ENCODE measurements at places on chromosomes 6 and 20. TPM values are rescaled to one million over a fixed set of nuclear protein-coding genes. Genes with fewer than 3 reads are reported as not detected.

NEU1 gene
- 44.8 TPM for total RNA-seq

NKAIN4 gene
- total RNA-seq = 9.6 TPM

EPHA7 gene
- total RNA-seq = 9.6 TPM

COX4I2 gene
- not detected for total RNA-seq

PERP gene
- 26.9 TPM for total RNA-seq

NKX2-4 gene
- total RNA-seq = 0.11 TPM

SYNDIG1 gene
- 5.0 TPM for total RNA-seq

C20orf202 gene
- 0.22 TPM for total RNA-seq

GABRR2 gene
- total RNA-seq = not detected

ABHD16B gene
- total RNA-seq = not detected

CDH26 gene
- total RNA-seq = 1.0 TPM

ZC2HC1B gene
- not detected for total RNA-seq

IP6K3 gene
- total RNA-seq = 0.89 TPM

SOBP gene
- total RNA-seq = 6.6 TPM

AVP gene
- total RNA-seq = 0.50 TPM

MUCL3 gene
- total RNA-seq = 0.21 TPM

SLC22A7 gene
- not detected for total RNA-seq

PI16 gene
- total RNA-seq = 0.17 TPM

GPR63 gene
- total RNA-seq = 7.8 TPM

PDRG1 gene
- total RNA-seq = 16.0 TPM

DNAH8 gene
- not detected for total RNA-seq

SALL4 gene
- total RNA-seq = 204 TPM

TP53INP2 gene
- total RNA-seq = 3.8 TPM

DEFB132 gene
- total RNA-seq = not detected

LY6G6C gene
- total RNA-seq = 0.21 TPM

C20orf141 gene
- total RNA-seq = not detected

TRAPPC3L gene
- not detected for total RNA-seq

REM1 gene
- not detected for total RNA-seq

CCM2L gene
- total RNA-seq = 9.1 TPM
